Hepatocyte (in vitro differentiated cells): ENCODE measurements at places on chromosomes 16 and 17. TPM values are rescaled to one million over a fixed set of nuclear protein-coding genes. Genes with fewer than 3 reads are reported as not detected.

Gene FZD2
- total RNA-seq = 19.9 and 22.9 TPM in 2 replicates

GRCh38 chr17:557371-557770 lies 157.3 kb downstream of the VPS53 start:
- no peak for DNase-seq

DNA sequence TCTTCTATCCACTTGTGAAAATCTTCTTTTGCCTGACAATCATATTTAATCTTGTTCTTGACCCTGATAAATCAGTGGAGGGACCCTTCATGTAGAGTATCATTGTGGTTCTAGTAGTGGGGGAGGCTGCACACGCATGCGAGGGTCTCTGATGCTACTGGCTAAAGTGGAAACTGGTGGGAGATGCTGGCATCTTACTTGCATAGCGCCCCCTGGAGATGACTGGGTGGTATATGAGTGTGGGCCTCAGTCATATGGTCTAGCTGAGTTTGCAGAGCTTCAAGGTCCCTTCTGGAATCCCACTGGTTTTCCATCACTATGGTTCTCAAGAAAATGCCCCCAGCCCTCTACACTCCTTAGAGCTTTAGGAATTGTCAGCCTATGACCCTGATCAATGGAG lies 236.4 kb upstream of the AXIN2 start:
- no peak for DNase-seq

- DNase-seq = no peak
Measured at GRCh38 chr17:74149597-74150427, 53.7 kb upstream of the RPL38 start.

GRCh38 chr16:72995151-72995881 lies 52.6 kb downstream of the ZFHX3 start:
- no peak for DNase-seq

GRCh38 chr17:77854083-77854758 lies 104.3 kb upstream of the TNRC6C start:
- no peak for DNase-seq

DNA sequence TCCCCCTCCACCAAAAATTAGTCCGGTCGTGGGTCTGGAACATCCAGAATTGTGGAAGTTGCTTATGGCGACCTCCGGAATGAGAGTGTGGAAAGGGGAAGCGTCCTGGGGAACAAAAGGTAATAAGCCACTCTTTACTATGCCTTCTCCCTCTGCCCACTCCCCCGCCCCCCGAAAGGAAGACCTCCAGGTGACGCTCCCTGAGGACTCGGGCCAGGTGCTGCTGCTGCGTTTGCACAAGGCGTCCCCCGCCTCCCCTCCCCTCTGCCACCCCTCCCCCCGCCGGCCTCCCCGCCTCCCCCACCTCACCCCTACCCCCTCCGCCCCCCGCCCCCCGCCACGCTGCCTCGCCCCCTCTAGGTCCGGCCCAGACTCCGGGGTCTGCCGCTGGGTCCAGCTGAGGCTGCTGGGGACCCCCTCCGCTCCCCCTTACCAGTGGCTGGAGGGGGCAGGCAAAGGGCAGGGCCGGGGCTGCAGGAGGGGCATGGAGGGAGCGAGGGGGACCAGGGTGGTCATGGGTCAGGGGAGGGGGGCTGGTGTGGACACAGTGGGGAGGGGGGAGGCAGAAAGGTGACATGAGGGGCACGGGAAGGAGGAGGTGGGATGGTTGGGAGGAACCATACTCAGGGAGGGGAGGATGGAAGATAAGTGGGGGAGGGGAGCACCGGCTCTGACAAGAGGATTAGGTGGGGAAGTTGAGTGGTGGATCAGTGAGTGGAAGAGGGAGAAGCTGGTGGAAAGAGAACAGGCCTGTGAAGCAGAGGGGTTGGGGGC lies 23.6 kb downstream of the ALOX12B start:
- DNase-seq = no peak

DNA sequence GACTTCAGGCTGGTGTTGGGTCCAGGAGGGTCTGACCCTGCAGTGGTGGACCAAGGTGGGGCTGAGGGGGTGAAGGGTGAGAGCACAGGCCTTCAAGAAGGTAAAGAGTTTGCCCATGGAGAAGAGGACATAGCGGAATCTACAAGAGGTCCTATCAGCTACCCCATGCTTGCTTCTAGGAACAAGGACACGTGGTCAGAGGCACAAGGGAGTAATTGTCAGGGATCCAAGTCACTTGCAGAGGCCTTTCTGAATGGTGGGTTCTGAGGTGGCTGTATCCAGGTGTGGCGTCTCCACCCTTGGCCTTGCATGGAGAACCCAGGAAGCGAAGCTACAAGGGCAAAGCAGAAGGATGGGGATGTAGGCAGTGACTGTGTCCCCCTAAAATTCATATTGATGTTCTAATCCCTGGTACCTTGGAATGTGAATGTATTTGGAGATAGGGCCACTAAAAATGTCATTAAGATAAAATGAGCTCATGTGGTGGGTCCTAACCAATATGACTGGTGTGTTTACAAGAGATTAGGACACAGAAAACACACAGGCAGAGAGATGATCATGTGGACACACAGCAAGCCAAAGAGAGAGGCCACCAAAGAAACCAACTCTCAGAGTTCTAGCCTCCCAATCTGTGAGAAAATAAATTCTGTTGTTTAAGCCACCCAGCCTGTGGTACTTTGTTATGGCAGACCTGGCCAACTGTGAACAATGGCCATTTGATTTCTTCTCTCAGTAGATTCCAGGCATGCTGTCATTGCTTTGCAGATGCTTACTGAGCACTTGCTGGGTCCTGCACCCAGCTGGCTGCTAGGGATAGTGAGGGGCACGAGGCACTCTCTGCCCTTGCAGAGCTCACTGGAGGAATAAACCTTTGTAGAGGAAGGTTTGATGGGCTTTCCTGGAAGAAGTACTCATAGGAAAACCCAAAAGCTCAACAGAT lies 75.8 kb downstream of the UTP18 start:
- no peak for DNase-seq

DNA sequence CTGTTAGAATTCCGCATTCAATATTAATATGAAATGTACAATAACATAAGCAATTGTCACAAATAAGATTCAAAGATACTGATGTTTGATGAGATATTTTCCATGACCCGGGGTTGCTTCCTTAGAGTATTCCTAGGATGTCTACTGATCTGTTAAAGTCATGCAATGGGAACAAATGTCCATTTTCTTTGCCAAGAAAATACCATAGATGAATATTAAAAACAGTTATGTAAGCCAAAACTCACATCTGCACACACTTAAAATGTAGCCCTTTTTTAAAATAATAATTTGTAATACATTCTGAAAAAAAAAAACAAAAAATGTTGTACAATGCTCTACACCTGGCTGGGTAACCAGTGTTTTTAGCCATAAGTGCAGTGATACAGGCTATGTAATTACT lies 259.4 kb upstream of the AXIN2 start:
- no peak for DNase-seq

GRCh38 chr17:65037157-65037556 lies 19.4 kb downstream of the GNA13 start:
- no peak for DNase-seq

DNA sequence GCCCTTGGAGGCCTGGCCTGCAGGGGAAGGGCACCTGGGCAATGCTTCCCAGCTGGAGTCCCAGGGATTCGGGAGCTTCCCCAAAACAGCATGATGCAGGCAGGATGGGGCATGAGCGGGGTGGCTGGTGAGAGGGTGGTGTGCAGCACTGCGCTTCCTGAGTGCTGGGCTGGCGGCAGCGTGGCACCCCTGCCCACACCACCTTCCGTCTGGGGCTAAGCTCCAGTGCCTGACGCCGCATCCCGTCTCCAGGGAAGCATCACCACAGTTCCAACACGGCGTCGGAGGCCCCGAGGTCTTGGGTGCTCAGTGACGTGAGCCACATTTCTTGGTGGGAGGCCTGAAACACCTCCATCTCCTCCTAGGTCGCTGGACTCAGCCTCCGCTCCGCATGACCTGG lies 13.8 kb upstream of the MTSS2 start:
- no peak for DNase-seq
